ENCODE measurements at places on chromosomes 1 and 21.

- no peak for DNase-seq
Observed at GRCh38 chr1:220886470-220887201, 7.4 kb downstream of the HLX start.

GRCh38 chr1:78334952-78335351 is 155.8 kb upstream of the PTGFR start:
- DNase-seq = peak; percentile 35

DNA sequence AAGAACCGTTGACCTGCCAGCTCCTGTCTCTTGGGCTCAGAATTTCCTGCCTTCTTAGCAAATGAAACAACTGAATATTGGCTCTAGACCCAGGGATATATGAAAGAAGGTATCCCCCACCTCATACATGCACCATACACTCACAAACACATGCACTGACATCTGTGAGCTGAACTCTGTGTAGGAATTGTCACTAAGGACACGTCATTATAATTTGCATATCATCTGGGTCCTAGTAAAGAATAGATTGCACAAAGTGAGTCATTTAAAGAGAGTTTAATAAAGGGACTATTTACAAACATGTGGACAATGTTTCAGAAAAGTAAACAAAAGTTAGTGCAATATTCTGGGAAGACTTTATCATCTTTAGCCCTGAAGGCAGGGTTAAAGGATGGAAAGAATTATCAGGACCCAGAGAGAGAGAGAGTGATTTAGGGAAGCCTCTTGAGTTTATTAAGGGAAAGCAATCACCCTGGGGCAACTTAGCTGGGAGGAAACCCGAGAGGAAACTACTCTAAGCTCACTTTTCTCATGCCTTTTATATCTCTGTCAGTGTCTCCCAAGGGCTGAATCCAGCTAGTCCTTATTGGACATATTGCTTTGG is 74.1 kb upstream of the PLA2G4A start:
- no peak for DNase-seq

DNA sequence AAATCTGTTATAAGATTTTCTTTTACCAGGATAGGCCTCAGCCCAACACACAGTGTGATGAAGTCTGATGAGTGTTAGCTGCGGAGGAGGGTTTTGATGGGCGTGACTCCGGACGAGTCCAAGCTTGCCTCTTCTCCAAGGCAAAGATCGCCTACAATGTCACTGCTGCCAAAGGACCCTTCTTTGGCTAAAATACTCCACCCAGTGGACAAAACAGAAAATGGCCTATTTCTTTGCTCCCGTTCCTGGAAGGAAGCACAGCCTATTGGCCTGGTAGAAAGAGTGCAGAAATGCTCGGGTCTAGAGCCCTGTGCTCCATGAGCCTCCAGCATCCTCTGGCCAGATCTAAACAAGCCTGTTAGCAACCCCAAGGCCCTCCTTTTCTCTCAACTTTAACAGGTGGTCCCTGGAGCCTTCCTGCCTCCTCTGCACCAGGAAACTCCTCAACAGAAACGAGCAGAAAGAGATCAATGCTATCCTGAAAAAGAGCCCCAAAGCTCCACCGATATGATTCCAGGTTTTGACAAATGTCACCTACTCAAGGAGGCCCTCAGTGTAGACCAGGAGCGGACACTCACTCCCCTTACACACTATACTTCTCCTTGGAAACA is 3.4 kb upstream of the CASQ2 start:
- peak; percentile 89 for DNase-seq

- no peak for DNase-seq
Observed at GRCh38 chr1:67350783-67351182, 43.1 kb downstream of the IL12RB2 start.

GRCh38 chr1:233031521-233031920 is 81.1 kb downstream of the NTPCR start:
- no peak for DNase-seq

GRCh38 chr1:205350691-205351141 is 6.0 kb downstream of the KLHDC8A start:
- no peak for DNase-seq
